ENCODE measurements at places on chromosomes 5 and 9.

DNA sequence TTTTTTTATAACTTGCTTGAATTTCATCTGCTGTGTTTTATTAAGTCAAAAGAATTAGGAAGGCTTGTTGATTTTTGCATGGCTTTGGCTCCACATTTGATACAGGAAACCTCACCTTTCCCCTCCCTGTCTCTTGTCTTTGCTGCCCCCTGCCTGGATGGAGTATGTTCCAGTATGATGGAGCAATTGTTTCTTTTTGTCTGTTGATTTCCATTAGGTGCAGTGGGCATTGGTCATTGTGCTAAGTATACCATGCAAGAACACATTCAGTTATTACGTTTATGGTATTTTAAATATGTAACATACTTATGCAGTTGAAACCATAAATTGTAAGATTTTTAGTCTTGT lies 19.6 kb downstream of the TJP2 start:
- no peak for DNase-seq

GRCh38 chr5:174307656-174308271 lies 262.3 kb downstream of the NSG2 start:
- no peak for DNase-seq

DNA sequence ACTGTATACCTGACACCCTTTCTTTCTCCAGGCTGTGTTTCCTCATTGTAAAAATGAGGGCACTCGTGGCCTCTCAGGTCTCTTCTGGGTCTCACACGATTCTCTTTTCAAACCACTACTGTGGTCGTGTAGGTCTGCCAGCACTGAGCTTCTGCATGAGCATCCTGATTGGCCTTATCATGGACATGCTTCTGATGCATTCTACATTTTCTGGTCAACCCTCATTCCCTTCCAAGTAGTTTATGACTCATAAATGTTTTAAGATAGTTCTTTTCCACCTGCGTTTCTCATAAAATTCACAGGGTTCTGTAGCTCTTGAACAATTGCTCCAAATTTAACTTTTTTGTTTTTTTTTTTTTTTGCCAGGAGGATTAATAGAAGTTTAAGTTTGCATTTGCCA lies 294.8 kb downstream of the KCTD16 start:
- no peak for DNase-seq

DNA sequence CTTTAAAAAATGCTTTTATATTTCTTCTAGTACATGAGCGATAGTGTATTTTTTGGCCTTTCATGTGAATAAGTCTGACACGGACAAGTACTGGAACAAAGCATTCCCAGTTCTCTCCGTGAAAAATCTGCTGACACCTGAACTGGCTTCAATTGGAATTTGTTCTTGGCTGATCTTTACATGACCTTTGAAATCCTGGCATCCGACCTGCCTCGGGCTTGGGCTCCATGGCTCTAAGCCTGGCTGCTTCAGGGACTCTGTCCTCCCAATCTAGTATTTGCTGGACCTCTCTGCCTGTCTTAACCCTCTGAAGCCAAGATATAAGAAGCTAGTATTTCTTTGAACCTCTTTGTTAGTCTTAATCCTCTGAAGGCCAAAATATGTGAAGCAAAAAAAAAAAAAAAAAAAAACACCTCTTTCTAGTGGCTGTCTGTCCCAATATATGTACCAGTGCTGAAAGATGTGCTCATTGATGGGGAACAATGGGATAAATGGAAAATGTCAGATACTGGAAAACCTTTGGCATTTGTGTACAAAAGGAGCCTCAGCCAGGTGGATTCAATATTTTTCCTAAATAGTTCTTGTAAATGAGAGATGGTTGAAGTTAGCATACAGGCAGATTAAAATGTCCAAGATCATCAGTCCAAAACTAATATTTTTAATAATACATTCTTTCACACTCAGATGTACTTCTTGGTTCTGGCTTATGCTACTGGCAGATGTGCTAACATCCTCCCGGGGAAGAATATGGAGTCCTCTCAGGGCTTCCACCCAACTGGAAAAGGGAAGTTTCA lies 470.6 kb downstream of the TUSC1 start:
- DNase-seq, result no peak

DNA sequence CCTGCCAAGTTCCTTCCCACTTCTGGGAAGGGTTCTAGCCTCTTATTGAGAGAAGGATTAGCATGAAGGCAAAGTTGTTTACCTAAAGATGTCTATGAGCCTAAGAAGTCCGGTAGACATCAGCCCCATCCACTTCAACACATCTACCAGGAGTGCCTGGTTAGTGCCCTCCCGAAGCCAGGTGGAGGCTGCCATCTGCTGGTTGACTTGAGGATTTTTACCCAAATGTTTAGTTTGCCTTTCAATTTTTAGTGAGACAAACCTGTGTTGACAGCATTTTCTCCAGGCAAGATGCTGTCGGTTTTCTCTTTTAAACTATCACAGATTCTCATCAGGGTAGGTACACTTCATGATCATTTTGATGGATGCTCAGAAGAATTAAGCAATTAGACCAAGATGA lies 83.6 kb upstream of the TNFSF8 start:
- DNase-seq, result peak; percentile 65

All from left ventricle myocardium superior (tissue), 1 donor.